ENCODE measurements at places on chromosomes 13 and 19. TPM values are rescaled to one million over a fixed set of nuclear protein-coding genes. Genes with fewer than 3 reads are reported as not detected.
A peak's percentile ranks its signal among the peaks of the same experiment; 100 is the strongest.

DNA sequence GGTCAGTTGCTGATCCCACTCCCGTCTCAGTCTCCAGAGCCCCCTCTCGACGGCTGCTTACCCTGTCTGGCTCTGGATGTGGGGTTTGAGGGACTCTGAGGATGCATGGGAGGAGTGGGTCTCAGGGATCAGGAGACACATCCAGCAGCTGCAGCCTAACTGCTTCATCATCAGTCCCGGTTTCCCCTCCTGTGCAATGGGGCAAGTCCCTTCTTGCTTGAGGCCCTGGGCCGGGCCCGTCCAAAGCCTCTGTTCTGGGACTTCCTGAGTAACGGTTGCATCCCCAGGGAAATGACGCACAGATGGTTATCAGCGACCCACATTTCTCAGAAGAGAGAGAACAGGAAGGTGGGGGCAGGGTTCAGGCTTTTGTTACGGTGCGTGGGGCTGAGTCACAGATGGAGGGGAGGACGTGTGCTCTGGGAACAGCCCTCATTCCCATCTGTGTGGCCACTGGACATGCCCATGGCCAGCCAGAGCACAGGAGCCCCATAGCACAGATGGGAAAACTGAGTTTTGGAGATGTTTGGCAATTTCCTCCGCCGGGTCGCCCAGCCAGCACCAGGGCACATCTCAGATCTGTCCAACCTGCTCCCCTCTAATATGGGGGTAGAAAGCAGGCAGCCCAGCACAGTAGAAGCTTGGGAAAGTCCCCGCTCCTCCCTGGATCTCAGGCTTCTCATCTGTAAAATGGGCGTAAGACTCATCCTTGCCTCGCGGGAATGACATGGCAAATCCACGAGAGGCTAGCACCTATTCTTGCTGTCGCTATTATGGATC lies 19.3 kb downstream of the GNA15 start:
- DNase-seq: peak; percentile 60

GRCh38 chr13:109357751-109358471 lies 428.5 kb downstream of the IRS2 start:
- no peak for DNase-seq

DNA sequence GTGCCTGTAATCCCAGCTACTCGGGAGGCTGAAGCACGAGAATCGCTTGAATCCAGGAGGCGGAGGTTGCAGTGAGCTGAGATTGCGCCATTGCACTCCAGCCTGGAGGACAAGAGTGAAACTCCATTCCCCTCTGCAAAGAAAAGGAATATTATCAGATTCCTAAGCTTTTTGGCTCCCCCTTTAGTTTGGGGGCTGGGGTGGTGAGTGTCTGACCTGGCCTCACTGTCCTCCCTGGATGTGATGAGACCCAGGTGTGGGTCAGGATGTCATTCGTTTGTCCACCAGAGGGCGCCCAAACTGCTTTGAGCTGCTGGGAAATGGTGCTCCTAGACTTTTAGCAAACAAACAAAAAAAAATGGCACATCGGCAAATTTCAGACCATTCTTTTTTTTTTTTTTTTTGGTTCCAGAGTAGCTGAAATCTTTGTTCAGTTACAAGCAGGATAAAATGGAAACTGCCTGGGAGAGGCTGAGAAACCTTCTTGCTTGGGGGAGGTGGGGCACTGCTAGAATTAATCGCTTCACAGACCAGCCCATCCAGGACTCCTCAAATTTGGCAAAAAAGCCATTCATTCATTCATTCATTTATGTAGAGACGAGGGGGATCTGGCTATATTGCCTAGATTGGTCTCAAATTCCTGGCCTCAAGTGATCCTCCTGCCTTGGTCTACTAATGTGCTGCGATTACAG lies 29.4 kb downstream of the SPC24 start:
- DNase-seq: peak; percentile 78

GRCh38 chr19:5083547-5083965 lies 114.6 kb downstream of the KDM4B start:
- peak; percentile 93 for DNase-seq

- no peak for DNase-seq
Observed at GRCh38 chr13:50094615-50095293, 79.5 kb downstream of the KCNRG start.

GRCh38 chr19:48443731-48444128 lies 2.1 kb upstream of the GRWD1 start:
- no peak for DNase-seq

DNA sequence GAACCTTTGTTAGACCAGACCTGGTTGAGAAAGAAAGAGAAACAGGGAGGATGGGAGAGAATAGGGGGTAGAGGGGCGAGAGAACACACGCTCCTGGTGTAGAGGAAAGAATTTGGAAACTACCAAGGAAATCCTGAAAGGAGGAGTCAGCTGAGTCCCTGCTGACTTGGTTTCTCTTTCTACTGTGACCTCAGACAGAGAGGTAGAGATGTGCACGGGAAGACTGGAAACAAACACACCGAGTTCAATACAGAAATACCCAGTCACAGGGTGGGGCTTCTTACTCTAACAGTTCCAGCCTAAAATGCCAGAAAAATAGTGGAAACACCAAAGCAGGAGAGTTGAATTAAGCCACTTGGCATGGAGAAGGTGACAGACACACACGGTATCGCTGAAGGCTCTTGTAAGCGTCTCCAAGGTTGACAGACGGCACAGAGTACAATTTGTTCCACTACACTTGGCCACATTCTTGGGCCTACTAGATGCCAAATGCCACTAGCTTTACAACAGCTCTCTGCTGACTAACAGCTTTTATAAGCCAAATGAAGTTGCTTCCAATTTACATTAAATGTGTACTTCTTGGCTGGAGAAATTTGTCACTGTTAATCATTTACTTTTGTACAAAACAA lies 28.1 kb downstream of the LATS2 start:
- peak; percentile 24 for DNase-seq

GRCh38 chr13:23899555-23899954 lies 2.3 kb upstream of the C1QTNF9B start:
- DNase-seq: peak; percentile 70

DNA sequence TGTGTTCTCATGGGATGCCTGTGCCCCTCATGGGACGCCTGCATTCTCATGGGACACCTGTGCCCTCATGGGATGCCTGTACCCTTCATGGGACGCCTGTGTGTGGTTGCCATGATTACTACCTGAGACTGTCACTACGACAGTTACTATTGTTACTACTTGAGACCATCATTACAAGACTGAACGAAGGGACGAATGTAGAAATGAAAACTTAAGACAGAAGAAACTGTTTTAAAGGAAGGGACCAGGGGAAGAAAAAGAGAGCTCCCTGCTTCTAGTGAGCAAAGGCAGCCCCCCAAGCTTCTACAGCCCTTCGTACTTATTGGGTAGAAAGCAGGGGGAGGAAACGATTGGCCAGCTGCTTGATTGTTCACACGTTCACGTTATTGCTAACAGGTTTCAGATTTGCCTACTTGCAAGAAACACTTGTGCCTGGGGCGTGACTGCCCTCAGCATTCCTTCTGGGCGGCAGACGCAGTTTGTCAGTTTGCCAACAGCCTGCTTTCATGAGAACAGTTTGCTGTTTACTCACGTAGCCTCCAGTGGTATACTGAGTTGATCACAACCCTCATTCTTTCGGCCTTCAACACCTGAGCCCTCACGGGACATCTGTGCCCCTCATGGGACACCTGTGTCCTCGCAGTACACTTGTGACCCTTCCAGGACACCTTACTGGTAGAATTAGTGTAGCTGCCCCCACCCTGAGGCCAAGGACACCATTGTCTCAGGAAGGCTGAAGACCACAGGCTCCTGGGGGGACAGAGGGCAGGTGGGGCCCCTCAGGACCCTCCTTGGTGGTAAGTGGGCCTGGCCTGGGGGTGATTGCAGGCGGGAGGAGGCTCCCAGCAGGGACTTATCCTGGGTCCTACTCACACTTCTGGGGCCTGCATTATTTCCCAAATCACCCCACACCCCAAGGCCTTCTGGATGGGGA lies 2.5 kb upstream of the S1PR4 start:
- peak; percentile 44 for DNase-seq

SLITRK5 gene
- 0.24 TPM for total RNA-seq

CEACAM8 gene
- not detected for total RNA-seq

AMH gene
- 1.6 TPM for total RNA-seq

Data from SK-MEL-5 (cell line).